ENCODE measurements at places on chromosomes 6 and 20.

GRCh38 chr6:132247381-132248159 is 153.7 kb downstream of the MOXD1 start:
- DNase-seq, result no peak

GRCh38 chr6:71031912-71032311 is 75.1 kb upstream of the B3GAT2 start:
- peak; percentile 54 for DNase-seq

DNA sequence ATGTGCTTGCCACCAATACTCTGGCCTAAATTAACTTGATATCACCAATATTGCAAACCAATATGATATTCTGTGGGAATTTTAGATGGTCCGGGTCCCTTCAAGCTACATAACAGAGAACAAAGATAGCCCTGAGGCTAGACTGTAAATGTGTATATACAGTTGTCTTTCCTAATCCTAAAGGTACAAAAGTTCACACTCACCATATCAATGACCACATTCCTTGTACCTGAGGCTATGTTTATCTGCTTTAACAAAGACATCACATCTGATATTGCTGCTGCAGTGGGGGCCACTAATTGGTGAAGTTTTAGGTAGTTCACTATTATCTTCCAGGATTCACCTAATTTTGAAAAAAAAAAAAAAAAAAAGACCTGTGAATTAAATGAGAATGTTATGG is 38.6 kb upstream of the VGLL2 start:
- no peak for DNase-seq

DNA sequence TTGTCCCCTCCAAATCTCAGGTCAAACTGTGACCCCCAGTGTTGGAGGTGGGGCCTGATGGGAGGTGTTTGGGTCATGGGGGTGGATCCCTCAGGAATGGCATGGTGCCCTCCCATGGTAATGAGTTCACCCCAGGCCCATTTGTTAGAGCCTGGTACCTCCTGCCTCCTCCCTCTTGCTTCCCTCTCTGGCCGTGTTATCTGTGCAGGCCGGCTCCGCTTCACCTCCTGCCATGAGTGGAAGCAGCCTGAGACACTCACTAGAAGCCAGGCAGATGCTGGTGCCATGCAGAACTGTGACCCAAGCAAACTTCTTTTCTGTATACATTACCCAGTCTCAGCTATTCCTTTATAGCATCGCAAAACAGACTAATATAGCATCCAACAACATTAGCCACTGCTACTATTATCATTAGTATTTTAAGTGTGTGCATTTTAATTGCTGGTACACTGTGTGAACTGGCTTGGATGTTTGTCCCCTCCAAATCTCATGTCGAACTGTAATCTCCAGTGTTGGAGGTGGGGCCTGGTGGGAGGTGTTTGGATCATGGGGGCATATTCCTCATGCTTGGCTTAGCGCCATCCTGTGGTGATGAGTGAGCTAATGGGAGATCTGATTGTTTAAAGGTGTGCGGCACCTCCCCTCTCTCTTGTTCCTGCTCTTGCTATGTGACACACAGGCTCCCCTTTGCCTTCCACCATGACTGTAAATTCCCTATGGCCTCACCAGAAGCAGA is 12.2 kb upstream of the OSER1 start:
- no peak for DNase-seq

GRCh38 chr6:90274451-90275030 is 22.1 kb downstream of the BACH2 start:
- no peak for DNase-seq

- DNase-seq, result no peak
Measured at GRCh38 chr20:62047666-62048345, 17.9 kb downstream of the TAF4 start.

DNA sequence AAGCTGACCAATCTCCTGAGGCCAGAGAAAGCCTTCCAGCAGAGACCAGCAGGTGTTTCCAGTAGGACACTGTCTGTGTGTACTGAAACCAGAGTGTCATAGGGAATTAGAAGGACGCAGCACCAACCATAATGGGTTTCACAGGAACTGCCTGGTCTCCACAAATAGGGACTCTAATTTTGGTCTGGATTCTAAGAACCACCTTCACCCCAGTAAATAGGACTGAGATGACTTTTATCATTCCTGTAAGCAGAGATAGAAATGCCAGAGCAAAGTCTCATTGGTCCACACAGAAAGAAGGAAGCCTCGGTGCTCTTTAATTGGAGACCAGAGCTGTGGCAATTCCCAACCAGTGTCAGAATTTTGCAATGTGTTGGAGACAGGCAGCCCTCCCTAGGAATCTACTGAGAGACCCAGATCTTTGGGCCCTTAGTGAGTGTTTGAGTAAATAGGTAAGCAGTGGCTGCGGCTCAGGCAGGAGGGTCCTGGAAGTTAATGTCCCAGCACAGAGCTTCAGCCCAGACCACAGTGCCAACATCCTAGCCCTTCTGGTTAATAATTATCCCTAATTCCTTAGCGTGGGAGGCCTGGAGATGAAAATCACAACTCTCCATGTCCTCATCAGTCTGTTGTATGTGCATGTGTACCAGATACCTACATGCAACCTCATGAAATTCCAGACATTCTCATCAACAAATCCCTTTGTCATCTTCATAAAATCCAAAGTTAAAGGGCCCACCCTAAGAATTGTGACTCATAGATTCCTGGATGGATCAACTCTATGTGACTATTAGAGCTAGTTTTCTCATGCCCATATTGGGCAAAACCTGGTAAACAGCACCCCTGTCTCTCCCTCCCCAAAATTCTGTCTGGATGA is 81.2 kb downstream of the UNC5CL start:
- DNase-seq, result peak; percentile 72

DNA sequence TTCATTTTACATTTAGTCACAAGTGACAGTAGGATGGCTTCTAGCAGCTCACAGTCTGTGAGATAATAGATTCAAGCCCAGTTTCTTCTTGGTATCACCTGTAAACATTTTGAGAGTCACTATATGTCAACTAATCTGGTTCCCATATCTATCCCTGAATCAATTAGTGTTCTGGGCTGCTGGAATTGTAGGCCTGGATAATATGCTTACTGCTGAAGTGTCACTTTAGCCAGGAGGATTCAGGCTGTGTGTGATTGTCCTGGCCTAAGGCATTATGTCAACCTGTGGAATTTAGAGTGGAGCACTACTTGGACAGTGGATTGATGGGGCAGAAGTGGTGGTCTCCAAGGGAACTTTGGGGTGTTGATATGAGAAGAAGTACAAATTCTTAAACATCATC is 1071.8 kb upstream of the CITED2 start:
- no peak for DNase-seq

- DNase-seq, result no peak
Measured at GRCh38 chr20:59078231-59078630, 35.6 kb upstream of the PRELID3B start.

GRCh38 chr6:108838101-108838717 is 10.0 kb upstream of the ARMC2 start:
- DNase-seq, result peak; percentile 40

GRCh38 chr6:82957171-82957867 is 108.3 kb downstream of the UBE3D start:
- no peak for DNase-seq

DNA sequence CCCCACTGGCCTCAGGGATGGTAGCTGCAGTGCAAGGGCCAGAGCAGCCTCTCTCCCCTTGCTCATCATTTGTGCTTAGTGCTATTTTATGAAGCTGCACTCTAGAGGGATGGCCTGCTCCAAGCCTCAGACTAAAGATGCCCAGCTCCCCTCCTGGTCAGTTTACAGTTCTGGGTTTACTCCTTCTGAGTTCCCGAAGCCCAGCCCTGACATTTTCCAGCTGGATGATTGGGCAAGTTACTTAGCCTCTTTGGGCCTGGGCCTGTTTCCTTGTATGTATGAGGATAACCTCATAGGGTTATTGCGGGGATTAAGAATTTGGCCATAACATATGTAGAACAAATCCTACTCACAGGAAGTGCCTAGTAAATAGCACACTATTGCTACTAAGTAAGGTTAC is 31.8 kb upstream of the EMILIN3 start:
- peak; percentile 55 for DNase-seq

GRCh38 chr20:5745416-5746030 is 4.7 kb upstream of the SHLD1 start:
- DNase-seq, result no peak

- no peak for DNase-seq
Measured at GRCh38 chr6:111850295-111850937, 22.8 kb downstream of the FYN start.

GRCh38 chr6:29710281-29710941 is 12.8 kb upstream of the HLA-F start:
- DNase-seq, result no peak

DNA sequence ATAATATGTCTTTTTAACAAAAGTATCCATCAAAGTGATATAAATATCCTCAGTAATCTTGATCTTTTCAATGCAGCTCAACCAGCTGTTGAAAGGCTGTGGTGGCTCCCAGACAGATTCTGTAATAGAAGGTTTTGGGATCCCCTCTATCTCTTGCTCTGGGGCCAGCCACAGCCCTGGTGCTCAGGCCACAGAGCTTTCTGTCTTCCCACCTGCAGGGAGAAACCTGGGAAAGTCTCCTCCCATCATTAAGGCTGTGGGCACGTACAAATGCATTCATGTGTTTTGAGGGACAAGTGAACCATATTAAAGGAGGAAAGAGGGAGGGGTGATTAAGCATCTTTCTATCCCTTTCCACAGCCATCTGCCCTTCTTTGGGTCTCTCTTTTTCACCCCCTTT is 183.1 kb downstream of the PRDM13 start:
- no peak for DNase-seq

DNA sequence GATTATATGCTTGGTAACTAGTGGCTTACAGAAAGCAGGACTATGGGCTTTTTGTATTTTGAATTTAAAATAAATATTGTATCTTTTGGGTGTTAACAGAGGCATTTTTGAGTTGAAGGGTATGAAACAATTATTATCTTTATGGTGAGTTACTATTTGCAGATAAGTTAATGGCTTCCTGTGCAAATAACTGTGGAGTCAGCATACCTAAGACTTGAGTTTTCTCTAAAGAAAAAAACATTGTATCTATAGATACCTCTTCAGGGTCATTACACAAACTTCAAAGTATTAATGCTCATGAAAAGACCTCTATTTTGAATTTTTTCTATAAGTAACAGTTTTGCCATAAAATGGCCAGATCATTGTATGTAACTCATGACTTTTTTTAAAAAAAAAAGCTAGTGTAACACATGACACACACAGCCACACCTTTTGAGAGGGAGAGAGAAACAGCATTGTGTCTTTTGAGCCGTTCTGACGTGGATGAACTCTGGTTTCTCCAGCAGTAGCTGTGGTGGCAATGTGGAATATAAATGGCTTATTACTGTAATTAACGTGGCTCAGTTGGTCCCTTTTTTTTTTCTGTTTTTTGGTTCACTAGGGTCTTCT is 36.3 kb downstream of the PLEKHG1 start:
- no peak for DNase-seq

- DNase-seq, result no peak
Measured at GRCh38 chr6:147366290-147366689, 142.2 kb upstream of the SAMD5 start.

GRCh38 chr20:50992733-50993457 is 30.0 kb downstream of the KCNG1 start:
- DNase-seq, result peak; percentile 82

- no peak for DNase-seq
Measured at GRCh38 chr6:106360989-106361430, 493 bp downstream of the CRYBG1 start.

- DNase-seq, result no peak
Measured at GRCh38 chr20:49675368-49676151, 38.1 kb downstream of the B4GALT5 start.

DNA sequence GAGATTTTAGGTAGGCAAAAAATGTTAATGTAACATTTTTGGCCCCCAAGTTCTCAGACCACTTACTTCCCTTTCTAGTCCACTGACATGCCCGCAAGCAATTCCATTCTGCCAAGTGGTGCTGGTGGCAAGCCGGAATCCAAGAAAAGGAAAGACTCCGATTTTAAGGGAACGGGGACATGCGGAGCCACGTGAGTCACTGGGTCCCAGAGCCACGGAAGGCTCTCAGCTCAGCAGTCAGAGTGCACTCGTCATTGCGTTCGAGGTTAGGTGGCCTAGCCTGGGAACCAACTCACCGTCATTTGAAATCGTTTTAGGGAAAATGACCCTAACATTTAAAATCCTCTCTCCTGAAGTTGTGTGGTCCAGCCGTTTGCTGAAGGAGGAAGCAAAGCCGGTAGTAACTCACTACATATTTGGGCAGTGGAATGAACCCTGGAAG is 711 bp upstream of the SIRT5 start:
- DNase-seq, result peak; percentile 33

- DNase-seq, result peak; percentile 40
Measured at GRCh38 chr20:45946149-45946970, 11.9 kb downstream of the PCIF1 start.

DNA sequence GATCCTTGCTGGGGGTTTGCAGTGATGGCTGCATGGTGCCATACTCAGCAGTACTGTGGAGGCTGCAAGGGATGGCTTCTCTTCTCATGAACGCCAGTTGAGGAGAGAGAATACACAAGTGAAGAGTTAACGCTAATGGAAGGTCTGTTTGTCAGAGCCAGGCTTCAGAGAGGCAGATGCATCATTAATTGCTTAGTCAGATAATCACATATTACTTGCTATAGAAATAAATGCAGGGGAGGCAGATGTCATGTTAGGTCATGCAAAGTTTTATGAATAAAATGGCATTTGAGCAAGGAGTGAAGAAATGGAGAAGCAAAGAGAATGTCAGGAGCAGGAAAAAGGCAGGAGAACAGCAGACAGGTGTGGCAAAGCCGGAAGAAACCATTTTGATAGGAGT is 51.2 kb downstream of the CDS2 start:
- DNase-seq, result no peak

DNA sequence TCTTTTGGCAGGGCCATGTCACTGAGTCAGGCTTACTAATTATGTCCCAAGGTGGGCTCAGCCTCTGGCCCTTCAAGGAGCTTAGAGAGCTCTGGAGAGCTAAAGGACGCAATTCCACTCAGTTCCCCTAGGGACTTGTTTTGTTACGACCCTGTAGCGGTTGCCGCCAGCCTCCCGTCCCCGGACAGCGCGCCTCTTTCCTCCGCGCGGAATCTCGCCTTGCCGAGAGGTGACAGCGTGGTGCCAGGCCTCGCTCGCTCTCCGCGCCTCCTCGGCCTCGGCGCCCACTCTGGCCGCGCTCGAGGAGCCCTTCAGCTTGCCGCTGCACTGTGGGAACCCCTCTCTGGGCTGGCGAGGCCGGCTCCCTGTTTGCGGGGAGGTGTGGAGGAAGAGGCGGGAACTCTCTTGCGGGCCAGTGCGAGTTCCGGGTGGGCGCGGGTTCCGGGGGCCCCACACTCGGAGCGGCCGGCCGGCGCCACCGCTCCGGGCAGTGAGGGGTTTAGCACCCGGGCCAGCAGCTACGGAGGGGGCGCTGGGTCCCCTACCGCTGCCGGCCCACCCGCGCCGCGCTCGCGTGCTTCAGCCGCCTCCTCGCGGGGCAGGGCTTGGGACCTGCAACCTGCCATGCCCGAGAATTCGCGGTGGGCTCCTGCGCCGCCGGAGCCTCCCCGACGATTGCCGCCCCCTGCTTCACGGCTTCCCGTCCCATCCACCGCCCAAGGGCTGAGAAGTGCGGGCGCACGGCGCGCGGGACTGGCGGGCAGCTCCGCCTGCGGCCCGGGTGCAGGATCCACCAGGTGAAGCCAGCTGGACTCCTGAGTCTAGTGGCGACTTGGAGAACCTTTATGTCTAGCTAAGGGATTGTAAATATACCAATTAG is 9.9 kb upstream of the ZNF311 start:
- peak; percentile 22 for DNase-seq

GRCh38 chr6:154767003-154767723 is 33.9 kb downstream of the SCAF8 start:
- DNase-seq, result peak; percentile 23
